Daoy (cell line): ENCODE measurements at places on chromosomes 2 and 18. TPM values are rescaled to one million over a fixed set of nuclear protein-coding genes. Genes with fewer than 3 reads are reported as not detected.

GRCh38 chr18:58788470-58788869 is 76.2 kb upstream of the ZNF532 start:
- no peak for DNase-seq

SOX11 gene
- 11.0 and 11.2 TPM in 2 replicates for total RNA-seq

ZSCAN30 gene
- 2.3 and 5.3 TPM in 2 replicates for total RNA-seq

DNA sequence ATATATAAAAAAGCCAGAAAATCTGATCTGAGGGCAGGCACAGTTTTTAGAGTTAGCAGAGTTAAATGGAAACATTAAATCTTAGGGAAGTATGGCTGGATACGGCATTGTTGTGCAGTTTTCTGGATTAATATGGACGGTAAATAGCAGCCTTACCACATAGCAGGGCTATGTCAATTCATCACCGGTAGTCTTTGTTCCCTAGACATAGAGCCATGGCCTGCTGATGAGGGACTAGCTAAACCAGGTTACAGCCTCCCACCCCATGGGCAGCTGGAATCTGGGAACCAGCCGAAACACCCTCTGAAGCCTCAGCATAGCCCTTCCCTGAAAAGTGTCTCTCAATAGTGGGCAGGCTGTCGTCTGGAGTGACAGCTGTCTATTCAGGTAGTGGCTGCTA is 32.4 kb downstream of the CDCA7 start:
- no peak for DNase-seq

GRCh38 chr2:213152888-213153287 is 1.5 kb upstream of the IKZF2 start:
- DNase-seq, result no peak

DNA sequence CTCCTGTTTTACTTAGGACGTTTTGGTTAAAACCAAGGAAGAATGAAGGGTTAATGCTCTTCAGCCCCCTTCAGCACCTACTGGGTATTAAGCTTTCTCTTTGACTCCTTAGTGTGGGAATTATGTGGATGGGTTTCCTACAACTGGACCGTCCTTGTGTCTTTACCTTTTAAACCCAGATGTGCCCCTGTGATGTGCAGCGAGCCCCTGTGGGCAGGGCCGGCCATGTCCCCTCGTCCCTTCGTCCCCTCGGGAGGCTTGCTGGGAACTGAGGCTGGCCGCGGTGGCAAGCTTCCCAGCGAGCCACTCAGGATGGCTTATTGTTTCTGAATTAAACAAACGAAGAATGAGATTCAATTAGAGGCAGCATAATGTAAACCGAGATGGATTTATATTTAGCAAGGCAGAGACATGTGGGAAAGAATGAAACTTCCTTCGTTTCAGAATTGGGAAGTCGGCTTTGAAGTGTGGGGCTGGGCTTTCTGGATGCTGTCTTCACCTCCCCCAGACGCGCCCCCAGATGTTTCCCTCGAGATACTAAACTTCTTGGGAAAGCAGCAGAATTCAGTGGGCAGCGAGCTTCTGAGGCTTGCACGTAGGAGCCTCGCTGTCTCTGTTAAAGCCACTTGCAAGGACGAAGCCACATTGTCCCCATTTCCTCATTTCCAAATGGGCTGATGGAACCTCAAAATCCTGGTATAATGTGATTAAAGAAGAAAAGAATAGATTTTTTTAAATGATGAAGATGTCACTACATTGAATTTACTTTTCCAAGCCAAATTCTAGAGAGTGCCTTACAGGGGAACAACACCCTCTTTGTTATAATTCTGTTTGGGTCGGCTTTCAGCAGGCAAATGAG is 146.0 kb downstream of the VAPA start:
- no peak for DNase-seq

DNA sequence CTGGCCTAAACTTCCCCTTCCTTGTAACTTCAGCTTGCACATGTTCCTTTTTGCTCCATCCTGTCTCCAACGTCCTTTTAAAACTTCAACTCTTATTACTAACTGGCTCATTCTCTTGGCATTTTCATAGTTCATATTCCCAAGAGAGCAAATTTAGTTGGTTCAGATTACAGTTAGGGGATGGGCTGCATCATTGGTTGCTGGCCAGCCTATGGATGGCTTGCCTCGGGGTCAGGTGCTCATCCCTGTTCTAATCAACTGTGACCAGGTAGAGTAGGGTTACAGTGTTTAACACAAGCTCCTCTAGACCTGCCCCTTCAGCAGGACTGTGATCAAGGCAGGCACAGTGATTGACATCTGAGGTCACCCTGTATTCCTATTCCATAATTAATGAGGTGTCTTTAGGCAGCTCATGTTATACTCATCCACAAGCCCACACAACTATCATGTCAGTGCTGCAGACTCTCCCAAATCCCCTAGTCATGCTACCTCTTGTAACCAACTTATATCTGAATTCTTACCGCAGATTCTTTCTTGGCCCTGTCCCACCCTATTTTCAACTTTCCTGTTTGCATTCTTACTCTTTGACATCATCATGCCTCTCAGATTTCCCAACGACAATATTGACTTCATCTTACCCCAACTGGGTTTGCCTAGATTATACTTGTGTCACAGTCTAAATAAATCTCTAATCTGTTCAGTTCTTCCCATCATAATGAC is 293.3 kb downstream of the MTX2 start:
- DNase-seq, result peak; percentile 68

GRCh38 chr2:240105982-240106381 is 30.1 kb downstream of the COPS9 start:
- DNase-seq, result no peak

DNA sequence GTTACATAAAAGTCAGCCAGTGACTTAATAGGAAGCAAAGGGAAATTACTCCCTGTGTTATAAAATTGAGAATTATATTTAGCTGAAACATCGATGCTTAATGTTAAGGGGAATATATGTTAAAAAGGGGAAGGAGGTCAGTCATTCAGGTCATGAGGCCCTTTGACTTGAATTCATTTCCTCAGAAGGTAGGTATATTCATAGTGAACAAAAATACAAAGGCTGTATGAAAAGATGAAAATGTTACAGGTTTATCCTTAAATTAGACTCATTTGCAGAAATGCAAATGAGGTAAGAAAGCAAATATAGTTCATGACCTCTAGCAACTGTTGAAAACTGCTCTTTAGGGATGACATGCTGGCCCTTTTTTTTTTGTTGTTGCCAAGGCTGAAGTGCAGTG is 20.8 kb downstream of the MSH6 start:
- no peak for DNase-seq

DNA sequence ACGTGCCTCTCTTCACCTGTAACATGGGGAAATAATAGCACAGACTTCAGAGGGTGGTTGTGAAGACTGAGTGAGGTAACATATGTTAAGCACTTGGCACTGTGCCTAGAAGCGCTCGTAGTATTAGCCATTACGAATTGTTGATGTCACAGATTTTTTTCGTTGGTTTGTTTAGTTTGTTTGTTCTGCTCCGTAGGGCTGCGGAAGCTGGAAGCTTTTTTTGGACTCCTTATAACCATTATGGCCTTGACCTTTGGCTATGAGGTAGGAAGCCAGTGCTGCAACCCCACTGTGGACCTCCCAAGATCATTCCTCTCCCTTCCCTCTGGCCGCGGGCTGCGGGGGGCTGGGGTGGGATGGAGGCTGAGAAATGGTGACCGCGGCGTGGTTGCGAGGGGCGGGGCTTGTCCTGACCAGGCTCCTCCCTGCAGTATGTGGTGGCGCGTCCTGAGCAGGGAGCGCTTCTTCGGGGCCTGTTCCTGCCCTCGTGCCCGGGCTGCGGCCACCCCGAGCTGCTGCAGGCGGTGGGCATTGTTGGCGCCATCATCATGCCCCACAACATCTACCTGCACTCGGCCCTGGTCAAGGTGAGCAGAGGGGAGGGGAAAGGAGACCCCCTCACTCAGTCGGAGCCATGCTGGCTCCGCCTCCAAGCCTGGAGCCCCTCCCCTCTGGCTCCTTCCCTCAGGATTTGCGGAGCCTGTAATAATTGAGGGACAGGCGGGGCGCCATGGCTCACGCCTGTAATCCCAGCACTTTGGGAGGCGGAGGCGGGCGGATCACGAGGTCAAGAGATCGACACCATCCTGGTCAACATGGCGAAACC is 5.5 kb downstream of the SLC11A1 start:
- DNase-seq, result no peak

DNA sequence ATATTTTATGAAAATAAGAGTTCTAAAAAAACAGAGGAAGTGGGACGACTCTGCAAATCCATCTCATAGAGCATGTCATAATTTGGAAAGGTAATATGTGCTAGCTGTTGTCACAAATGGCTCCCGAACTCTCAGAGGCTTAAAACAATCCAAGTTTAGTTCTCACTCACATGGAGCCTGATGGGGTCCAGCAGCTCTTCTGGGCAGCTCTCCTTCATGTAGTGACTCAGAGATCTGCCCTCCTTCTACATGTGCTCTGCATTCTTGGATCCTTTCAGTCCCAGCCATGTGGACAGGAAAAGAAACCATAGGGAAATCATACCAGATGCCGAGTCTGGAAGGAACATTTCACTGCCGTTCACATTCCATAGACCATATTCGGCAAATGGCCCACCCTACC is 180.1 kb upstream of the APCDD1 start:
- no peak for DNase-seq

DNA sequence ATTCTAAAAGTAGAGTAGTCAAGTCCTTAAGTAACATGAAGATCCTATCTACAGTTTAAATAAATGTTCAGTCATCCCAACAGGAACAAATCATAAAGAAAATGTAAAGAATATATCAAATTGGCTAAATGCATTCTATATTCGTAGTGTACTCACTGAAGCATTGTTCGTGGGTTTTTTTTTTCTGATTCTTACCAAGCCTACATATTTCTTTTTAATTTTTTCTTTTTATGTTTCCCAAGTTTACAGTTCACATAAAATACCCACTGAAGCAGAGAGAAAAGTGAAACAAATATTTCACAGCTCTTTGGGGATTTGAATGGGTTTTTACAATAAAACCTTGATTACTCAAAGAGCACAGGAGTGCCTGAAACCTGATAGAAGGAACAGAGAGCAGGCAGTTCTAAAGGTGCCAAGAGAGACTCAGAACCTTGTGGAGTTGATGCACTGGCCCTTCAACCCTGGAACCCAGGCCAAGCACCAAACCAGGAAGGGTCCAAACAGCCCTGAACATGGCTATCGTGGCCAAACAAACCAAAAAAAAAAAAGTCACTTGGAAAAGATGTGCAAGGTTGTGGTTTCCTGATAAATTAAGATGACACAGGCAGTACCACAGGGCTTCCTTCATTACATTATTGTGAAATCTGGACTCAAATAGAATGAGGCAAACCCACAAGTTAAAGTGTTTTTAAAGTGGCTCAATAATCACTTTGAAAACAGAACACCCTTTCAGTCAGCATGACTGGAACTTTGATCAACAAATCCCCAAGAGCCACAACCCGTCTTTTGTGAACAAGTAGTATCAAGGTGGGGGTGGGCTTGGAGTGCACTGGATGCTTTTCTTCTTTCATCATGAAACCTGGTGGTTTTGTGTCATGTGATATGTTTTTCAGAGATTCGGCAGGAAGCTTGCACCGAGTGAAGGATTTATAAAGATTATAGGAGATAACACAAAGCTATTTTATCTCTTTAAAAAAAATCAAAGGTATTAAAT is 245.0 kb upstream of the FN1 start:
- peak; percentile 93 for DNase-seq

DNA sequence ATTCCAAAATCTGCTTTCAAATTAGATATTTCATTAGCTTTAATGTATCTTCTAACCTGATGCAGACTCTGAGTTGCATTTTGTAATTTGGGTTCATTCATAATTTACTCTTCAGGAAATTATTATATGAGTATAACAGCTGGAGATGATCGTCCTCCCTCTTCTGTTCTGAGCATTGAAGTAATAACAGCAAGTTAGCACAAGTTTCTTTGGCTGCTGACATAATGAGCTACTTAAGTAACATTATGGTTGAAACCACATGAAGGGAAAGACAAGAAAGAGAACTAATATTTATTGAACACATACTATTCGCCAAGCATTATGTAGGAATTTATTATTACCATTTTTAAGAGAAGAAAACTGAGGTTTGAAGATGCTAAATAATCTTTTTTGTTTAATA is 75.1 kb downstream of the CPO start:
- no peak for DNase-seq

DNA sequence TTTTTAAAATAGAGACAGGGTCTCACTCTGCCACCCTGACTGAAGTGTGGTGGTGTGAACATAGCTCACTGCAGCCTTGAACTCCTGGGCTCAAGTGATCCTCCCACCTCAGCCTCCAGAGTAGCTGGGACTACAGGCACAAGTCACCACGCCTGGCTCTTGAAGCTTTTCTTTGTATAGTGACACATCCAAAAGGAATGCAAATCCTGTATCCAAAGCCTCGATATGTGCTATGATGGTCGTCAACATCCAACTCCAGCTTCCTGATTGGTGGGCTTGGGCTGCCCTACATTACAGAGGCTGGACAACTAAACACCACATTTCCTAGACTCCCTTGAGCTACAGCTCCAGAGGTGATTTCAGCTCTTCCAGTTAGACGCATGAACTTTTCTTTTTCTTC is 101.7 kb upstream of the PGAP1 start:
- DNase-seq, result peak; percentile 89
